ENCODE measurements at places on chromosomes 7 and 10.

DNA sequence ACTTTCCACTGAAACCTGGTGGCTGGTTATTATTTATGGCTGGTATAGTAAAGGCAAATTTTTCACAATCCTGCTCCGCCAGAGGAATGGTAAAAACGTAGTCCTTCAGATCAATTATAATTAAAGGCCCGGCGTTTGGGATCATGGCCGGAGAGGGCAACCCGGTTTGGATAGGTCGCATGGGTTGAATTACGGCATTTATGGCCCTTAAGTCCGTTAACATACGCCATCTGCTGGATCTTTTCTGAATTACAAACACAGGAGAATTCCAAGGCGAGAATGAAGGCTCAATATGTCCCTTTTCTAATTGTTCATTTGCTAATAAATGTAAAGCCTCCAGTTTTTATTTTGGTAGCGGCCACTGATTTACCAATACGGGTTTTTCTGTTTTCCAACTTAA, 11.3 kb upstream of the TAS2R3 start:
- no peaks in the 10 kb centered on the region for H3K27me3 ChIP-seq
- H3K27ac ChIP-seq = no peak overlapping the region
- no peak overlapping the region for H3K4me3 ChIP-seq
- peaks cover 81% of the 10 kb centered on the region for H3K36me3 ChIP-seq

- no peaks in the 10 kb centered on the region for H3K27me3 ChIP-seq
- H3K36me3 ChIP-seq = no peaks in the 10 kb centered on the region
- H3K4me3 ChIP-seq = no peak overlapping the region
- H3K27ac ChIP-seq = no peak overlapping the region
- no peak for DNase-seq
Observed at GRCh38 chr7:25944777-25945515, 207.1 kb upstream of the NFE2L3 start.

- peaks cover 21% of the 10 kb centered on the region for H3K36me3 ChIP-seq
- no peak overlapping the region for H3K4me3 ChIP-seq
- H3K27me3 ChIP-seq = no peaks in the 10 kb centered on the region
- no peaks in the 10 kb centered on the region for H3K4me1 ChIP-seq
Observed at GRCh38 chr7:140734729-140735128, 38.2 kb downstream of the NDUFB2 start.

GRCh38 chr10:80160361-80161320, 28.1 kb downstream of the PLAC9 start:
- H3K4me1 ChIP-seq = peaks cover 41% of the 10 kb centered on the region
- H3K4me3 ChIP-seq = no peak overlapping the region
- peaks cover 73% of the 10 kb centered on the region for H3K36me3 ChIP-seq
- H3K27ac ChIP-seq = no peak overlapping the region
- no peak for DNase-seq

DNA sequence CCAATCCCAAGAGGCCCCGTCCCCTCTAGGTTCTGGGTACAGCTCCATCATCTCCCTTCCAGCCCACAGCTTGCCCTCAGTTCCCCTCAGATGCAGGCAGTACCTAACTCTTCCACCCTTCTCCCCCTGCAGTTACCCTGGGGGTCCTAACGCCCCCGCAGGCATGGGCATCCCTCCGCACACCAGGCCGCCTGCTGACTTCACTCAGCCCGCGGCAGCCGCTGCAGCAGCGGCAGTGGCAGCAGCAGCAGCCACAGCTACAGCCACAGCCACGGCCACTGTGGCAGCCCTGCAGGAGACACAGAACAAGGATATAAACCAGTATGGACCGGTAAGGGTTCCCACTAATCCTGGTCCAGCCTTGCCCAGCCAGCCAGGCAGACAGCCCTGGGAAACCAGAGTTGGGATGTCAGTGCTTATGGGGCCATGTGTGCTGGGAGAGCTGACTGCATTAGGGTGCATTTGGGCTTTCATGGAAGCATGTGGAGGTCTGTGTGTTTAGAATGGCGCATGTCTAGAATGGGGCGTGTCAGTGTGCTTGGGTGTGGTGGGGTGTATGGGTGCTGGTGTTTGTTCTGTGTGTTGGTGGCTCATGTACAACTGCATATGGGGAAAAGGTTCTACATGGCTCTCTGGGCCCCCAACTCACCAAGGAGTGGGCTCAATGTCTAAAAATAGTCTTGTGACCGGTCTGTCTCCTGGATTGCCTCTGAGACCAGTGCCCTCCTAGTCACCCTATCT, 55.1 kb upstream of the PPIF start:
- no peak overlapping the region for H3K27ac ChIP-seq
- H3K27me3 ChIP-seq = no peaks in the 10 kb centered on the region
- DNase-seq = no peak
- peaks cover 9% of the 10 kb centered on the region for H3K4me1 ChIP-seq
- H3K36me3 ChIP-seq = peaks cover 30% of the 10 kb centered on the region
- no peak overlapping the region for H3K4me3 ChIP-seq

- no peaks in the 10 kb centered on the region for H3K4me1 ChIP-seq
- H3K36me3 ChIP-seq = no peaks in the 10 kb centered on the region
- H3K27me3 ChIP-seq = no peaks in the 10 kb centered on the region
- H3K27ac ChIP-seq = no peak overlapping the region
- no peak overlapping the region for H3K4me3 ChIP-seq
Observed at GRCh38 chr10:10897400-10897799, 120.3 kb upstream of the CELF2 start.

DNA sequence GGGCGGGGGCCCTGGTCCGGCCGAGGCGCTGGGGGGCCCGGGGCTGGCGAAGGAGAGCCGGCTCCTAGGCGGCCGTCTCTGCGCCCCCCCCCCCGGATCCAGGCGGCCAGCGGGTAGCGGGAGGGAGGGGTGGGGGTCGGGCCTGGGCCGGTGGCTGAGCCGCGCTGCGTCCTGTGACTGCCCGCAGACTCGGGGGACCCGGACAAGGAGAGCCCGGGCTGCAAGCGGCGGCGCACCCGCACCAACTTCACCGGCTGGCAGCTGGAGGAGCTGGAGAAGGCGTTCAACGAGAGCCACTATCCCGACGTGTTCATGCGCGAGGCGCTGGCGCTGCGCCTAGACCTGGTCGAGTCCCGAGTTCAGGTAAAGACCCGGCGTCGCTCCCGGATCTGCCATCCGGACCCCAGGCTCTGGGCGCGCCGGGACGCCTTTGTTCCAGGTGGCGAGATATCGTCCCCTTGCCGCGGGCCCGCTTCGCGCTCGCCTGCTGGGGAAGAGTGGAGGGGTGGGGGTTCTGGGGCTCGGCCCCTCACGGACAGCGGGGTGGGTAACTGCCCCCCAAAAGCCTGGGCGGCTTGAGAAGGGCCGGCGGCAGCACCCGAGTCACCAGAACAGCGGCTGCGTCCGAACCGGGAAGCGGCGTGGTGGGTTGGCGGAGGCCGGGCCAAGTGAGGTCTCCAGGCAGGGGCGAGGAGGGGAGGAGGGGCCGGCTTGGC, 819 bp downstream of the UNCX start:
- no peaks in the 10 kb centered on the region for H3K36me3 ChIP-seq
- H3K27ac ChIP-seq = no peak overlapping the region
- H3K4me1 ChIP-seq = no peaks in the 10 kb centered on the region

GRCh38 chr7:52685333-52685732, 350.1 kb upstream of the POM121L12 start:
- H3K36me3 ChIP-seq = no peaks in the 10 kb centered on the region
- no peak for DNase-seq
- no peak overlapping the region for H3K27ac ChIP-seq
- no peak overlapping the region for H3K4me3 ChIP-seq
- no peaks in the 10 kb centered on the region for H3K4me1 ChIP-seq
- no peaks in the 10 kb centered on the region for H3K27me3 ChIP-seq

GRCh38 chr7:37320140-37320847, 128.4 kb downstream of the ELMO1 start:
- no peaks in the 10 kb centered on the region for H3K4me1 ChIP-seq
- H3K36me3 ChIP-seq = no peaks in the 10 kb centered on the region
- H3K27me3 ChIP-seq = no peaks in the 10 kb centered on the region
- H3K4me3 ChIP-seq = no peak overlapping the region
- no peak for DNase-seq

DNA sequence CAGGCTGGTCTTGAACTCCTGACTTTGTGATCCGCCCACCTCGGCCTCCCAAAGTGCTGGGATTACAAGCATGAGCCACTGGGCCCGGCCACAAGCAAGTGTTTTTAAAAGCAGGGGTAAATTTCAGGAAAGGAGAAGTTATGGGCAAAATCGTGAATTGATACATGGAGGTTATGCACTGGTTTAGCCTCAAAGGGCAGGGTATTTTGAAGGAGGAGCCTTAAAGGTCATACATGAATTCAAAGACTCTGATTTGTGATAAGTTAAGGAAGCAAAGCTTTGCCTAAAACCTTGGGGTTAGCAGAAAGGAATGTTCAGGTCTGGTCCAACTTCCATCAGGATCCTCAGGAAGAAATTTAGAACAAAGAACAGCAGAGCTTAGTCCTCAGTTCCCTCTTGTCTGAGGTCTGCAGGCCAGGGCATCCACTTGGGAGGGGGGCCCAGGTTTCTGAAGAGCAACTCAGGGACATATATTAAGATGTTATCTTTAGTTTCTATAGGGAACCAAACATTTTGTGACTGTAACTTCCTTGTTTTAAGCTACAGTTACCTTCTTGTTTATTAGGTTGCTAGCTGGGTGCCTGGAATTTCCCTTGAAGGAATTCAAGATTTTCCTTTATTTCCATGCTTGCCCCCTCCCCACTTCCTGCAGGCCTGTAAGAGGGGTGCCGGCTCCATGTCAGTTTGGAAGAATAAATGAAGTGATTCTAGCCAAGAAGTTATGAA, 2.8 kb upstream of the REPIN1 start:
- H3K4me3 ChIP-seq = no peak overlapping the region
- H3K27ac ChIP-seq = no peak overlapping the region
- H3K27me3 ChIP-seq = no peaks in the 10 kb centered on the region
- H3K4me1 ChIP-seq = peaks cover 4% of the 10 kb centered on the region
- H3K36me3 ChIP-seq = peaks cover 3% of the 10 kb centered on the region

GRCh38 chr7:108973075-108973474, 403.4 kb downstream of the DNAJB9 start:
- H3K4me3 ChIP-seq = no peak overlapping the region
- no peaks in the 10 kb centered on the region for H3K27me3 ChIP-seq
- no peak for DNase-seq
- H3K27ac ChIP-seq = no peak overlapping the region
- no peaks in the 10 kb centered on the region for H3K36me3 ChIP-seq

DNA sequence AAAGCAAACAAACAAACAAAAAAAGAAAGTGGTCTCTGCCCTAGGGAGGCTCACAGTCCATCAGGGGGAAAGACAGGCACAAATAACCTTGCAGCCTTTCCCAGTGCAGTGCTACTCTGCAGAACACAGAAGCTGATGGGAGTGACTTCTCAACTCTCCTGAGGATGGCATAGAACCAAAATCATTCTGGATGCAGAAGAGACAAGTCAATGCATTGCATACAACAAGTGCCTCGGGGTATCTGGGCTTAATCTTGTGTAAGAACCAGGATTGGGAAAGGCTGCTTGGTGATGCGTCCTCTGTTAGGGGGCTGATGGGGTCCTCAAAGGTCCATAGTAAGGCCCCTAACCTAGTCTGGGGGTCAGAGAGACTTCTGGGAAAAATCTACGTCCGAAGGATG, 68.9 kb downstream of the NEURL1 start:
- no peaks in the 10 kb centered on the region for H3K4me1 ChIP-seq
- H3K4me3 ChIP-seq = no peak overlapping the region
- no peak overlapping the region for H3K27ac ChIP-seq
- no peaks in the 10 kb centered on the region for H3K36me3 ChIP-seq
- no peaks in the 10 kb centered on the region for H3K27me3 ChIP-seq
- DNase-seq = no peak

DNA sequence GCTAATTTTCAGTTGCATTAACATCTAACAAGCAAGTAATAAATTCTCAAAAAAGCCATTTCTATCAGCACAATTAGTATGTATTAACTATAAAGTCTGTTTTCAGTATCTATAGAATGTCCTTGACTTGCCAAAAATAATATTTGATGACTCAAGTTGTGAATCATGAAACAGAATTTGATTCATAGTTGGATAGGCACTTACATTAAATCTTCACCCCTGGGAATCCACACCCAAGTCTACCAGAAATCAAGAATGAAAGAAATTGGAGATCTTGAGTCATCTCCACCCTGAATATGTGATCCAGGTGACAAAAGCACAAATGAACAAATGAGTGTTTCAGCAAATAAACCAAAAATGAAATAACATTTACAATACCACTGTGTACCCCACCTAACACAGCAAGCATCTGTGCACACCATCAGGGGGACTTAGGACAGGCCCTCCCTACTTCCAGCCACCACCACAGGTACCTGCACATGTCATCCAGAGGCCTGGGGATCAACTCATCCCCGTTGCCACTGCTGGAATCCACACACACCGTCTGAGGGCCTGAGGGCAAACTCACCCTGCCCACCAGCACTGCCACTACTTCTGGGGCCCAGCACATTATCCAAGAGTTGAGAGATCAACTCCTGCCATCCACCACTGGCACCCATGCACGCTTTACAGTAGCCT, 160.1 kb downstream of the MTERF1 start:
- H3K36me3 ChIP-seq = no peaks in the 10 kb centered on the region
- H3K4me3 ChIP-seq = no peak overlapping the region
- peaks cover 10% of the 10 kb centered on the region for H3K4me1 ChIP-seq
- H3K27ac ChIP-seq = peak overlapping the region; percentile 80

GRCh38 chr10:71695502-71696476, 23.8 kb downstream of the C10orf105 start:
- no peak overlapping the region for H3K4me3 ChIP-seq
- DNase-seq = no peak
- no peaks in the 10 kb centered on the region for H3K4me1 ChIP-seq
- H3K27me3 ChIP-seq = no peaks in the 10 kb centered on the region
- H3K36me3 ChIP-seq = no peaks in the 10 kb centered on the region

GRCh38 chr7:348962-349743, 59.2 kb downstream of the FOXL3 start:
- no peak overlapping the region for H3K4me3 ChIP-seq
- H3K27me3 ChIP-seq = no peaks in the 10 kb centered on the region
- no peaks in the 10 kb centered on the region for H3K4me1 ChIP-seq
- H3K27ac ChIP-seq = no peak overlapping the region

GRCh38 chr10:70903262-70903921, 15.0 kb upstream of the PCBD1 start:
- H3K4me3 ChIP-seq = no peak overlapping the region
- no peaks in the 10 kb centered on the region for H3K36me3 ChIP-seq
- DNase-seq = no peak
- no peaks in the 10 kb centered on the region for H3K27me3 ChIP-seq
- no peak overlapping the region for H3K27ac ChIP-seq

- peak overlapping the region; percentile 90 for H3K27ac ChIP-seq
- peaks cover 28% of the 10 kb centered on the region for H3K4me1 ChIP-seq
- H3K36me3 ChIP-seq = no peaks in the 10 kb centered on the region
- H3K27me3 ChIP-seq = no peaks in the 10 kb centered on the region
Observed at GRCh38 chr10:119686465-119687191, 35.4 kb downstream of the BAG3 start.
